Femur (tissue), 1 donor: ENCODE measurements at places on chromosomes 7 and 10.
A peak's percentile ranks its signal among the peaks of the same experiment; 100 is the strongest.

DNA sequence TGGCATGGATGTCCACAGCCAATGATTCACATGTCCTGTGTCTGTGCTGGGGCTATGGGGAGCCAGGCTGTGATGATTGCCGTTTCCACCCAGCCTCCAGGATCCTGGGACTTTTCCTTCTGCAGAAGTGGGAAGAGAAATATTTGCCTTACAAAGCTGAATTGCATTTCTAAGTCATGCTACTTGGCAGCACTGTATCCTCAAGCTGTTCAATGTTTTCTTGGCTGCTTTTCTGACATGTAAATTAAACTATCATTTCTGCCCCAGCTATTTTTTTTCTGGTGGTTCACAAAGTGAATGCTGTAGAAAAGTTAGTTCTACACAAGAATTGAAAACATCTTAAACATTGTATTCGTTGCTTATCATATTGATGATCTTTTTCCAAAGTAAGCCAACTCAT is 51.9 kb upstream of the TCERG1L start:
- no peak for DNase-seq

GRCh38 chr7:46539892-46540483 is 618.9 kb upstream of the IGFBP3 start:
- no peak for DNase-seq

DNA sequence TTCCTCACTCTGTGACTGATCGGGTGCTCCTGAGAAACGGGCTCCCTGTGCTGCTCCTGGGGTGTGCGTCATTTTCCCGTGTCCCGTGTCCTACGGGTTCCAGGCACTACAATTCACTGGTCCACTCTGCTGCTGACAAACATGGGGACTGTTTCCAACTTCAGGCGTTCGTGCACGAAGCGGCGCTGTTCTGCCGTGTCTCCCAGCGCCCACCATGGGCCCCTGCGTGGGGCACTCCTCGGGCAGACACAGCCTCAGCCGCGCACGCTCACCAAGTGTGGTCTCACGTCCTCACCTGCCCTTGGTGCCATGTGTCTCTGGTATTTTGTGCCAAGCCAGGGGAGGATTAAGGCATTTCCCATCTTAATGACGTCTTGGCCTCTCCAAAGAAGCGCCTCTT is 19.0 kb downstream of the GPR146 start:
- no peak for DNase-seq

DNA sequence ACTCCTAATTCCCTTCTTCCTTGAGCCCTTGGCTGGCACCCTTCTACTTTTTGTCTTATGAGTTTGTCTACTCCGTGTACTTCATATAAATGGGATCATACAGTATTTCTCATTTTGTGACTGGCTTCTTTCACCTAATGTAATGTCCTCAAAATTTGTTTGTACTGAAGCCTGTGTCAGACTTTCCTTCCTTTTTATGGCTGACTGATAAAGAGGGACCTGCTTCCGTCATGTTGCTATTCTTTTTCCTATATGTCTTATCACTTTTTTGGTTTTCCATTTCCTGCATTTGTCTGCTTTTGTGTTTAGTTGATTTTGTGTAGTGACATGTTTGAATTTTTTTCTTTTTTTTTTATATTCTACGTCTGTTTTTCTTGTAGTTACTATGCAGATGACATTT is 470.9 kb downstream of the SDK1 start:
- DNase-seq = no peak

DNA sequence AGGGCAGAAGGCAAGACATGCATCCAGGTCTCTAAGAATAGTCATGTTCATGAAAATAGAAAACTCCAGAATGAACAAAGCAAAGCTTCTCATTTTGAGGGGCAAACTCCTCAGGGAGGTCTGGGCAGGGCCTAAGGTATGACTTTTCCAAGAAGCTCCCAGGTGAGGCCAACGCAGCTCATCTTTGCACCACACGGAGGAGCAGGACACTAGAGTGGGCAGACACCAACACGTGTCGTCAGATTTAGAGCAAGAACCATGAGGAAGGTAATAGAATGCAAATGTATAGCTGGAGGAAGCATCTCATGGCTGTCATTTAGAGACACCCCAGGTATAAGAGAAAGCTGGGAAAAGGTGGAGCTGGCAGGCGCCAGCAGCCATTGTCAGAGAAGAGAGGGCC is 95.7 kb downstream of the WDFY4 start:
- no peak for DNase-seq

GRCh38 chr7:34313289-34313688 is 344.7 kb upstream of the NPSR1 start:
- no peak for DNase-seq

GRCh38 chr10:124530215-124530665 is 68.6 kb downstream of the LHPP start:
- DNase-seq = peak; percentile 89
